ENCODE measurements at places on chromosomes 6 and 20. TPM values are rescaled to one million over a fixed set of nuclear protein-coding genes. Genes with fewer than 3 reads are reported as not detected.

The BPIFA1 gene
- total RNA-seq = not detected

The TBC1D32 gene
- total RNA-seq = 8.9 TPM

- no peaks in the 10 kb centered on the region for H3K36me3 ChIP-seq
- no peak overlapping the region for H3K4me3 ChIP-seq
- no peak for DNase-seq
- H3K4me1 ChIP-seq = peaks cover 14% of the 10 kb centered on the region
- H3K27me3 ChIP-seq = no peaks in the 10 kb centered on the region
These were observed 55.9 kb downstream of the TBC1D7 start for GRCh38 chr6:13272131-13273046.

GRCh38 chr6:12733876-12734275 lies 17.3 kb downstream of the PHACTR1 start:
- H3K36me3 ChIP-seq = no peaks in the 10 kb centered on the region
- no peaks in the 10 kb centered on the region for H3K4me1 ChIP-seq
- DNase-seq = no peak

GRCh38 chr6:119312441-119312840 lies 37.1 kb downstream of the MAN1A1 start:
- H3K4me3 ChIP-seq = no peak overlapping the region
- H3K27me3 ChIP-seq = no peaks in the 10 kb centered on the region
- H3K4me1 ChIP-seq = peaks cover 9% of the 10 kb centered on the region
- H3K27ac ChIP-seq = no peak overlapping the region
- DNase-seq = no peak

- no peaks in the 10 kb centered on the region for H3K27me3 ChIP-seq
- no peak overlapping the region for H3K27ac ChIP-seq
- H3K4me3 ChIP-seq = no peak overlapping the region
- H3K36me3 ChIP-seq = peaks cover 4% of the 10 kb centered on the region
These were observed 40.3 kb downstream of the UQCC2 start for GRCh38 chr6:33670971-33671743.

The TAGAP gene
- total RNA-seq = not detected

The KHDC1L gene
- total RNA-seq = not detected

The ABHD16B gene
- total RNA-seq = not detected

- DNase-seq = no peak
- peaks cover 1% of the 10 kb centered on the region for H3K27me3 ChIP-seq
- H3K4me3 ChIP-seq = no peak overlapping the region
- H3K36me3 ChIP-seq = no peaks in the 10 kb centered on the region
- peaks cover 2% of the 10 kb centered on the region for H3K4me1 ChIP-seq
These were observed 22.3 kb upstream of the BCAS4 start for GRCh38 chr20:50772420-50773185.

- no peak overlapping the region for H3K27ac ChIP-seq
- H3K36me3 ChIP-seq = peaks cover 5% of the 10 kb centered on the region
- H3K27me3 ChIP-seq = no peaks in the 10 kb centered on the region
- DNase-seq = no peak
These were observed 540.7 kb upstream of the BTBD3 start for GRCh38 chr20:11376998-11377397.

The EYS gene
- not detected for total RNA-seq

- peaks cover 3% of the 10 kb centered on the region for H3K4me1 ChIP-seq
- DNase-seq = no peak
- peaks cover 12% of the 10 kb centered on the region for H3K27me3 ChIP-seq
- H3K27ac ChIP-seq = no peak overlapping the region
These were observed 9.6 kb downstream of the HRH3 start for GRCh38 chr20:62210496-62210855.

The SIRPG gene
- not detected for total RNA-seq

The TNXB gene
- total RNA-seq = 2.3 TPM

Data from chondrocyte (in vitro differentiated cells).